ENCODE measurements at places on chromosomes 1 and 21.

DNA sequence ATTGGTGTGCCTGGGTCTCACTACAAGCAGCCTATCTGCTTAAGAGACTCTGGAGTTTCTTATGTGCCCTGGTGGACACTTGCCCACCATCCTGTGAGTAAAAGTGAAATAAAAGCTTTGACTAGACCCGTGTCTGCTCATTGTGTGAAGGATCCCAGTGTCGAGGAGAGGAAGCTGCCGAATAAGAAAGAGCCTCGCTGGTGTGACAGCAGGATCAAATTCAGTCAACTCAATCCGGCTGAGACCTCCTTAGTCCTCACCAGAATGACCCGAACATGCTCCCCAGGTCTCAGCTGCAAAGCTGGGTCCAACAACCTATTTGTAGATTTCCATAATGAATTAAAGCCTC, 14.8 kb downstream of the CD2 start:
- DNase-seq: no peak

GRCh38 chr1:118366286-118366685, 181.3 kb upstream of the SPAG17 start:
- DNase-seq: no peak

DNA sequence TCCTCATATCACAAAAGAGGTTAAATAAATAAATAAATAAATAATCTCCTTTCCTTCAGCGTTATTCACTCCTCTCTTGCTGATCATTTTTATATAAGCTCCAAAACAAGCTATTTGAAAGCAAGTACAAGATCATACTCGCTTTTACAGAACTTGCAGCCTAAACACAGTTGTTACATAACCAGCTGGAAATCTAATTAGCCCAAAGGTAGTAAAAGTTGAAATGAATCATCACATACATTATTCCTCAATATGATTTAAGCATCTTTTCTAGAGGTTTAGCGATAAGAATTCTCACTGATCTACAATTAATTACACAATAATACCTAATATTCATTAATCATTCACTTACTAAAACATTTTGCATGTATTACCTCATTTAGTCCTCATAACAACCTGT, 160.2 kb downstream of the COP1 start:
- no peak for DNase-seq

DNA sequence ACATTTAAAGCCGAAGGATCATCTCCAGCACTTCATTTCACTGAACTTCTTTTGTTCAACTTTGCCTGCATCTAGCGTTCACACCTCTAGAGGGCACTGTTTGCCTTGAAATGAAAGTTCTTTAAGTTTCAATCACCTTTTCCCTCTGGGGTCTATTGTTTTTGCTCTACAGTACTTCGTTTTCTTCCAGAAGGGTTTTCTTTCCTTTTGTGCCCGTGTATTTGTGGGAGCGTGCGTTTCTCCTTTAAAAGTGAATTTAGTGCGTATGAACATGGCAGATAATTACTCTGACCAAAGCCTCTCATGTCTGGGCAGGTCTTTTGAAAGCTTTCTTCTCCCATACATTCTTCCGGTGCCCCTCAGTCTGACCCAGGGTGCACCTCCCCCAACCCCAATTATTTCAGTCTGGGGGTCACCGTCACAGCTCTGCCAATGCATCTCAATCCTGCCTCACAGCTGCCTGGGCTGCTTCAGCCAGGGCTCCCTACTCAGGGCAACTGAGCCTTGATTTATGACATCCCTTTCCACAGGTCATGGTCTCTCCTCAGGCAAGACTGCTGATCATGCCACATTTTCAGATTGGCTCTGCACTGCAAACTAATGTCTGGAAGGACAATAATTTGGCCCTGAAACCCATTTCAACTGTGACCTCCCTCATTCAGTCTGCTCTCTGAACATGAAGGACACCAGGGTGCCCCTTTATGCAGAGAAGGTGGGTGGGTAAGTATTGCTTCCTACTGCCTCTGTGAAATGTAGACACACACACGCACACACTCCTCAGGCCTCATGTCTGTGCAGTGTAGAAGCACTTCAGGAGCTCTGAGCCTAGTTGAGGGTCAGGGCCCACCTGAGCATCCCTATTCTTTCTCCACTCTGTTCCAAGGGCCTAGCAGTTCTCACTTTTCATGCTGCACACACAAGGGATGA, 88.6 kb downstream of the NUF2 start:
- peak; percentile 24 for DNase-seq

- DNase-seq: no peak
Measured at GRCh38 chr1:116762781-116763115, 8.5 kb downstream of the CD2 start.

- DNase-seq: no peak
Measured at GRCh38 chr1:233042834-233043233, 92.4 kb downstream of the NTPCR start.

- DNase-seq: no peak
Measured at GRCh38 chr1:201448990-201449389, 20.0 kb downstream of the PHLDA3 start.

GRCh38 chr1:86957221-86957620, 42.8 kb downstream of the HS2ST1 start:
- no peak for DNase-seq

GRCh38 chr1:33259879-33260278, 3.6 kb downstream of the ZNF362 start:
- no peak for DNase-seq

DNA sequence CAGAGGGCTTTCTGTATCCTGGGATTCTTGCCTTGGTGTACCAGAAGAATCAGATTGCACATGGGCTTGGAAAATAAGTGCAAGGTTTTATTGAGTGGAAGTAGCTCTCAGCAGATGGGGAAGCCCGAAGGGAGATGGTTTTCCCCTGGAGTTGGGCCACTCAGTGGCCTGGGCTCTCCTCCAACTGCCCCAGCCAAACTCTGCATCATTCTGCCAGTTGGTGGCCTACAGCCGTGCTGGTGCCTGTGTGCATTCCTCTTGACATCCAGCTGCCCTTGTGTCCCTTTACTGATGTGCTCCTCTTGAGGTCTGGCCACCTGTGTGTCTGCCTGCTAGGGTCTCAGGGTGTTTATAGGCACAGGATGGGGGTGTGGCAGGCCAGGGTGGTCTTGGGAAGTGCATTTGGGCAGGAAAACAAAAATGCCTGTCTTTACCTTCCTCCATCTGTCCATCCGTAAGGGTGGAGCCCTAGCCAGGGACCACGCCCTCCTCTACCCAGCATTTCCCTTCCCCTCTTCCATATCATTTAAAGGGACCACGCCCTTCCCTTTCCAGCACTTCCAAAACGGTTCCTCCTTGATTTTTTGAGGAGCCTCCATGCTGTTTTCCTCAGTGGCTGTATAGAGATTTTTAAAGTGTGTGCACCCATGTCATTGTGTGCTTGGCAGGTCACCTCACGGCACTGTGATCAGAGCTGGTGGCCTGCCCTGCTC, 18.9 kb downstream of the SNAP47 start:
- no peak for DNase-seq

DNA sequence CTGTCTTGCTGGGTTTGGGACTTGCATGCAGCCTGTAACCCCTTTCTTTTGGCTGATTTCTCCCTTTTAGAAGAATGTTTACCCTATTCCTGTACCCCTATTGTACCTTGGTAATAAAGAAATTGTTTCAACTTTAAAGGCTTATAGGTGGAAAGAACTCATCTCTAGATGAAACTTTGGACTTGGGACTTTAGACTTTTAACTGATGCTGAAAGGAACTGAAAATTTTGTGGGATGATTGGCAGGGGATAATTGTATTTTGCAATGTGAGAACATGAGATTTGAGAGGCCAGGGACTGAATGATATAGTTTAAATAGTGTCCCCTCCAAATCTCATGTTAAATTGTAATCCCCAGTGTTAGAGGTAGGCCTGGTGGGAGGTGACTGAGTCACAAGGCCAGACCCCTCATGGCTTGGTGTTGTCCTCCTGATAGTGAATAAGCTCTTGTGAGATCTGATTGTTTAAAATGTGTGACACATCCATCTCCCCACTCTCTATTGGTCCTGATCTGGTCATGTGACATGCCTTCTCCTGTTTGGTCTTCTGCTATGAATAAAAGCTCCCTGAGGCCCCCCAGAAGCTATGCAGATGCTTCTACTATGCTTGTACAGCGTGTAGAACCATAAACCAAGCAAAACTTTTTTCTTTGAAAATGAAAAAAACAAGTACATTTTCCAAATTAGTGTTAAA, 1621.3 kb upstream of the B3GALT2 start:
- no peak for DNase-seq

GRCh38 chr1:202571719-202572339, 138.4 kb downstream of the SYT2 start:
- peak; percentile 54 for DNase-seq

- DNase-seq: no peak
Measured at GRCh38 chr1:28845786-28846543, 34.0 kb downstream of the OPRD1 start.

DNA sequence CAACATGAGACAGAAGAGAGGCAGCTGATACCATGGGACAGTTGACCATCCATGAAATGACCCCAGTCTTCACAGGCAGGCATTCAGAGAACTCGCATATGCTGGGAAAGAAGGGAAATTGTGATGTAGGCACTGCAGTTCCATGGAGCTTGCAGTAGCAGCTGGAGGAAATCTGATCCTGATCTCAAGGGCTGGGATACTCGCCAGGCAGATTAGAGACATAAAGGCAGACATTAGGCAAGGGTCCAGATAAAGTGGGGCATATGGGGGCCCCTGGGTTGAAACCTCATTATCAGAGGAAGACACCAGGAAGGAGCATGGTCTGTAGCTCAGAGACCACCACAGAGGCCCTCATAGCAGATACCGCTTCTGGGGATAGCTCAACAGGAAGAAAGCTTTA, 48.7 kb upstream of the TNR start:
- DNase-seq: no peak

DNA sequence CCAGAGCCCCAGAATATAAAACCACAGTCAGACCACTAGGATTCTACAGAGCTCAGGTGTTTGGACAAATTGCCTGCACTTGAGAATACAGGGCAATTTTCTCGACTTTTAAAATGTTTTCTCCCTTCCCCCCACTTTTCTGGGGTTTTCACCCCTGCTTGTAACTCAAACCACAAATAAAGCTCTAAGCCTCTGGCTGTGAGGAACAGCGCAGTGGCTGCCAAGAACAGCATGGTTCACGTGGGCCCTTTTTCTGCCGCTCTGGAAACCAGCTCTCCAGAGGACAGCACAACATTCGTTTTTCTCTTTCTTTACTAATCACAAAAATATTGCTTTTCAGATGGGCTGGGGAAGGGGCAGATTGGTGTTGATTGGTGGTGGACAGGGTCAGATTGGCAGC, 102.2 kb upstream of the JUN start:
- DNase-seq: no peak

DNA sequence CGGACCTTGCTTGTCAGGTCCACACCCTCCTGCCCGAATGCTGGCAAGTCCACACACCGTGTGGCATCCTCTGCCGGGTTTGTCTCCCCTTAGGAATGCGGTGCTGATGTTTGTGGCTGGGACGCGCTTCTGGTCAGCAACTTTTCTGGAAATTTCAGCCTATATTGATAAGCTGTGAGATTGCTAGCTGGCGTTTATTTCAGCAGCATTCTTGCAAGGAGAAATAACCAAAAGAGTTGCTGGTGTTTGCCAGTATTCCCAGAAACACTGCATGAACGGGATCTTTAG, 601 bp downstream of the CEPT1 start:
- no peak for DNase-seq

DNA sequence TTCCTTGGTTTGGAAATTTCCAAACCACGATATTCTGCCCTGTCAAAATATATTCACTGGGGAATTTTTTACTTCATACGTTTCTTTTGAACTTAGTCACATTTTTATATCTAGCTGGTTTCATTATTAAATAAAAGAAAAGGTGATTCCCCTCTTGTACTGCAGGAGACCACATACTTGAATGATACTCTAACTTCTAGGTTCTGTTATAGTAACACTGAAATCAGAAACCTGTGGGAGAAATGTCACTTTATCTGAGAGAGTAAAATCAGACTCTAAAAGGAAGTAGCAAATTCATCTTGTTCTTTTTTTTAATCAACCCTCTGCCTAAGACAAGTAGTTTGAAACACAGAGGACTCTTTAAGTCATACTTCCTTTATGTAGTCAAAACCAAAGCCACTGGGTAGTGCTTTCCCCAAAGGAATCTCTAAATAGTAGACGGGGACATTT, 34.4 kb downstream of the MRPL39 start:
- peak; percentile 20 for DNase-seq

- no peak for DNase-seq
Measured at GRCh38 chr1:23578311-23578996, 19.2 kb upstream of the ID3 start.

GRCh38 chr1:7784492-7785071, 491 bp downstream of the PER3 start:
- DNase-seq: no peak

DNA sequence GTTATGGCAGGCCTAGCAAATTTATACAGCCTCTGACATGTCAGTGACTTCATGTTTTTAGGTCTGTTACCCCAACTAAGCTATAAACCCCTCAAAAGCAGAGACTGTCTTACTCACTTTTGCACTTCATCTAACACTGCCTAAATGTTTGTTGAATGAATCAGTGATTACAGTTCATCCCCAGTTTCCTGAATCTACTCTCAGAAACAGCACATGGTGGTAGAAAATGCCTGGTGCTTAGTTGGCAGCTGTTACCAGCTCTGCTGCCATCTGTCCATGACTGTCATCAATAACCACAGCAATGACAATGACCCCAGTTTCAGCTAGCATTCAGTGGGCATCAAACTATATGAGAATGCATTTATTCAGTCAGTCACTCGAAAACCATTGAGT, 110.5 kb upstream of the SERBP1 start:
- no peak for DNase-seq

GRCh38 chr1:199353906-199354305, 673.6 kb upstream of the NR5A2 start:
- no peak for DNase-seq

- DNase-seq: no peak
Measured at GRCh38 chr1:53197291-53198200, 922 bp downstream of the CPT2 start.

DNA sequence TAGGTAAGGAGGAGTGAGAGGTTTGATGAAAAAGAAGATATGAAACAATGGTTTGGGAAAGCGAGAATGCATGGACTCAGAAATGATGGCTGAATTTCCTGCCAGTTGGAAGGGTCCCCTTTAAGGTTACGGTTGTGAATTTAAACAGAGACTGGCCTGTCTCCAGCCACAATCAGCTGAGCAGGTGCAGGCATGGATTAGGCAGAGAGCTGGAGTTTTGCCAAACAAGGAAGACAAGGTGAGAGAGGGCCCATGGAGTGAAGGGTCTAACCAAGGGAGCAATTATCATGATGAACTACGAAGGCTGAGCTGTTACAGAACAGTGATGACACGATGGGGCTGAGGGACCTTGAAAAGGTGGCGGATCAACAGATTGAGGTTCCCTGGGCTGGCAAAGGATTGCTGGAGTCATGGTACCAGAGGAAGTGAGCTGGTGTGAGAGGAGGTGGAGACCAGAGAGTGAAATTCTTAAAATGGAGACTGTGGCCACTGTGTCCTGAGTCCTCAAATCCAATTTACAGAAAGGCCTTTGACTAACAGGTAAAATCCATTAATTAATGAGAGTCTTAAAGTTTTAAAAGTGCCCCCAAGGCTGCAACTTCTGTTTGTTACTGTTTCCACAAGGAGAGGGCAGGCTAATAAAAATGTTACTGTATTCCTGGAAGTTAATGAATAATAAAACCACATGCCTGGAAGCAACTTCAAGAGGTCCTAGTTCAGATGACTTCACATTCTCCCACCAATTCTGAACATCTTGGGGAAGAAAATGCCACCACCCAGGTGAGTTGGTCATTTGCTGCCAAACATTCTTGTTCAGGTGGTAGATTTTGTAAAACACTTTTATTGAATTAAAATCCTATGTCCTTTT, 41.5 kb downstream of the LHX9 start:
- no peak for DNase-seq

- DNase-seq: no peak
Measured at GRCh38 chr1:168116327-168116799, 20.4 kb downstream of the GPR161 start.

- no peak for DNase-seq
Measured at GRCh38 chr21:43287111-43287760, 118.4 kb downstream of the CRYAA start.

Data from germinal center (tissue), 1 donor.